Regular cardiac myocyte (primary cell): ENCODE measurements at places on chromosomes 2 and 18. TPM values are rescaled to one million over a fixed set of nuclear protein-coding genes. Genes with fewer than 3 reads are reported as not detected.

The FSHR gene
- total RNA-seq = not detected in 2 replicates

The ASTL gene
- total RNA-seq = under 0.01 TPM in 1 of 2 replicates, not detected in the other

The AAK1 gene
- total RNA-seq = 19.4 and 21.1 TPM in 2 replicates

The SLC38A11 gene
- total RNA-seq = 0.28 TPM in 1 of 2 replicates, not detected in the other

The CHRNG gene
- total RNA-seq = not detected in 2 replicates

The CFAP210 gene
- total RNA-seq = under 0.01 TPM in 1 of 2 replicates, not detected in the other

The ILKAP gene
- 18.0 and 35.9 TPM in 2 replicates for total RNA-seq

The VWC2L gene
- not detected in 2 replicates for total RNA-seq

The NETO1 gene
- total RNA-seq = not detected in 2 replicates

The SOCS6 gene
- total RNA-seq = 33.3 and 44.3 TPM in 2 replicates

The CABLES1 gene
- 14.6 and 18.6 TPM in 2 replicates for total RNA-seq

The NCOA1 gene
- total RNA-seq = 7.5 and 7.9 TPM in 2 replicates

The POTEJ gene
- not detected in 2 replicates for total RNA-seq

The ERICH2 gene
- total RNA-seq = not detected in 2 replicates

The CNTNAP5 gene
- under 0.01 TPM in 2 replicates for total RNA-seq

The YES1 gene
- total RNA-seq = 159 and 375 TPM in 2 replicates

The EVX2 gene
- not detected in 2 replicates for total RNA-seq

The CSRNP3 gene
- total RNA-seq = 1.2 and 3.9 TPM in 2 replicates

The RNF152 gene
- total RNA-seq = 60.3 and 90.5 TPM in 2 replicates

The MYO7B gene
- under 0.01 TPM in 2 replicates for total RNA-seq

The UPP2 gene
- 0.28 TPM in 1 of 2 replicates, not detected in the other for total RNA-seq

The PDE1A gene
- 58.5 and 96.4 TPM in 2 replicates for total RNA-seq

The RNF103 gene
- total RNA-seq = 15.8 and 18.8 TPM in 2 replicates

The ICOS gene
- not detected in 2 replicates for total RNA-seq

The FAM161A gene
- total RNA-seq = 2.3 and 2.5 TPM in 2 replicates

The LRRTM4 gene
- not detected in 2 replicates for total RNA-seq

The HOXD13 gene
- not detected in 2 replicates for total RNA-seq

The CXCR1 gene
- not detected in 2 replicates for total RNA-seq

The PLCL1 gene
- 7.3 and 12.3 TPM in 2 replicates for total RNA-seq
